Fibroblast of skin of left biceps (primary cell): ENCODE measurements at places on chromosomes 1 and 21.

GRCh38 chr1:156677616-156678596 lies 699 bp upstream of the NES start:
- DNase-seq, result peak; percentile 67

DNA sequence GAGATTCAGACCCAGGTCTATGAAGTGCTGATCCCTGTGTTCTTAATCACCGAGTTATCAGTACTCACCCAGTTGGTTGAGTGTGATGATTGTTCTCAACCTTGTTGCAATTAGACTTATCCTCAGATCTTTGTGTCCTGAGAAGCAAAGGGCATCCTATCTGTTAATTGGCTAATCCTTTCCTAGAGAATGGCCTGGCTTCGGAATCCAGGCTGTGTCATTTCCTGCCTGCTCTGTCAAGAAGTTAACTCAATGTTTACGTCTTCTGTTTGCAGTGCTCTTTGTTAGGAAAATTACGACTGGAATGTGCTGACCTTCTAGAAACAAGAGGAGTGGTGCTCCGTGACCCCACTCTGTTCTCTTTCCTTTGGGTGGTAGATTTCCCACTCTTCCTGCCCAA lies 14.7 kb downstream of the GAS5 start:
- no peak for DNase-seq

- DNase-seq, result no peak
Measured at GRCh38 chr1:93670141-93670540, 11.5 kb downstream of the BCAR3 start.

- DNase-seq, result no peak
Measured at GRCh38 chr1:2009101-2010053, 5.8 kb upstream of the CFAP74 start.

GRCh38 chr1:33661811-33662454 lies 189.5 kb downstream of the ZSCAN20 start:
- DNase-seq, result no peak

GRCh38 chr1:50615036-50615750 lies 191.9 kb upstream of the DMRTA2 start:
- DNase-seq, result no peak

DNA sequence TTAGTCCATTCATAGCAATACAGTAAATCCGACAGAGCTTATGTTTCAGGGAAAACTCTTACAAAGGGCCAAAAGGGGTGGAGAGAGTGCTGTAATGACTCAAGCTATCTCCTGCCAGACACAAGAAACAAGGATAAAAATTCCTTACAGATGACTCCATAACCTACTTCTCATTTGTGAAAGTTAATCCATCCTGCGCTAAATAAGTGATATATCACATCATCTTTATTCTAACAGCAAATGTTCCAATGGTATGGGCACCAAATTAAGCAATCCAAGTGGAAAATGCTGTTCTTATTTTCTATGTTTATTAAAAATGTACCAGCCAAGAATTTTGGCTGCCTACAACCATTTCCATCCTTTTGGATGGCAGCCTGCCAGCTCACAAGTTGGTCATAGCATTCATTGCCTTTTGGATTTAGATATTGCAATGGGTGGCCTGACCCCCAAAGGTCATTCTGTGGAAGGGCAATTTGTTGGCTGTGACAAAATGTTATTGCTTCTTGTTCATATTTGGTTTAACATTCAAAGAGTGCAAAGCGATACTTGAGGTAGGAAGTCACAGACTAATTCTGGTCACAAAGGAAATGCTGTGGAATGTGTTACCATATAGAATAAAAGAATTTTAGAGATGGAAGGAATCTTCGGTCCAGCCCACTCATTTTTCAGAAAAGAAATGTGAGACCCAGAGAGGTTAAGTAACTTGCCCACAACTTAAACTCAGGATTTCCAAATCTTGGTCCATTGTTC lies 2.8 kb upstream of the ENAH start:
- peak; percentile 97 for DNase-seq

DNA sequence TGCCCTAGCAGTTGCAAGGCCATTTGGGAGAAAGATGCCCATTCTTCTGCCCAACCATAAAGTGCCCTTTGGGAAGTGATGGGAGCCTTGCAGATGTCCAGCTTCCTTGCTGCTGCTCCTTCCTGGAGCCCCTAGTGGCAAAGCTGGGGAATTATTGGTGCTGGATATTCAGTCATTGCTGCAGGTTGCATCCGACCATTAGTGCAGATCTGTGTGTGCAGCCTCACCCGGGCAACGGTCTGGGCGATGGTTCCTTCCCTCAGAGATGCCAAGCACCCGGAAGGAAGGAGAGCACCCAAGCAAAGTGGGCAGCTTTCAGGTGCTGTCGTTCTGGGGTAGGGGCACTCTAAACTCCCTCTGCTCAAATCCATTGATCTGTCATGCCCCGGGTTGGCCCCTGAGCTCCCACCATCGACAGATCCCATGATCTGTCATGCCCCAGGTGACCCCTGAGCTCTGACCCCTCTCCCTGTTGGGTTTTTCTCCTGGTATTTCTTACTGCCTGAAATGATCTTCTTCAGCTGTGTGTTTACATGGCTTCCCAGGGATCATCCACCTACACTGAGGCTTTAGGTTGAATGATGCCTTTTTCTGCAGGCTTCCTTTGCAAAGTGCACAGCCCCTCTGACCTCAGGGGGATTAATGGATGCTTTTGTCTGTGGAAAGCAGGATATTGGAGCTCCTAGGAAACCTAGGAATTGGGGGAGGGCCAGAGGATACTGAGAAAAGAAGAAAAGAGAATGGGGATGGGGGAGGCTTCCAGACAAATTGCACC lies 467.5 kb downstream of the PTPRU start:
- DNase-seq, result no peak

DNA sequence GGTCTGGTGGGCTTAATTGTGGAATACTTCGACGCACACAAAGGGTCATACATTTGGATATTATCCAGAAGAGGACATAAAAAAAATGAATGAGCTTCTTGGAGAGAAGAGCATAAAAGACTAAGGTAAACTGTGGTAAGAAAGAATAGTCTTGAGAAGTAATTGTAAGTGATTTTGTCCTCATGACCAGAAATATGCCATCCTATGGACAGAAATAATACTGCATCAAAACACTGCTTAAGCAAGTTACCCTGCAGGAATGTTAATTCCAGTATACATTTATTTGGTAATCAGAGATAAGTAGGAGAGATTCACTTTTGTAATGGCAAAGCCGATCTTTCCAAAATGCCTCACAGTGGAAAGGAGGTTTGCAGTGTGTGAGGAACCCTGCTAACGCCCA lies 111.9 kb downstream of the NRIP1 start:
- DNase-seq, result no peak

GRCh38 chr1:31227891-31228568 lies 11.7 kb downstream of the NKAIN1 start:
- DNase-seq, result no peak

DNA sequence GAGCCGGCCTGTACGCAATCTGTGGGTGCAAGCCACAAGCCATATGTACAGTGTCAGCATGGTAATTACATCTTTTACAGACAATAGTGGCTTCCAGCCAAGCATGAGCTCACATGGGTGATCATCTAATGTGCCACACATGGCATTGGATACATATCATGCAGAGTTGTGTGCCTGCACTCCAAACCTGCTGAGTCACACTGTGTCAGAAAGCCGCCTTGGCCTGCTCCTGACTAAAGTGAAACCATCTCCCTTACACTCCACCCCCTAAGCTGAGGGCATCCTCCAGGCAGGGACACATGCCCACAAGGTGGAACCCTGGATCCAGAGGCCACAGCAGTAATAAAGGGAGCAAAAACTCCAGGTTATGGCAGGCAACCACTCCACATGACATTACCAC lies 72.5 kb downstream of the KCNT2 start:
- no peak for DNase-seq

DNA sequence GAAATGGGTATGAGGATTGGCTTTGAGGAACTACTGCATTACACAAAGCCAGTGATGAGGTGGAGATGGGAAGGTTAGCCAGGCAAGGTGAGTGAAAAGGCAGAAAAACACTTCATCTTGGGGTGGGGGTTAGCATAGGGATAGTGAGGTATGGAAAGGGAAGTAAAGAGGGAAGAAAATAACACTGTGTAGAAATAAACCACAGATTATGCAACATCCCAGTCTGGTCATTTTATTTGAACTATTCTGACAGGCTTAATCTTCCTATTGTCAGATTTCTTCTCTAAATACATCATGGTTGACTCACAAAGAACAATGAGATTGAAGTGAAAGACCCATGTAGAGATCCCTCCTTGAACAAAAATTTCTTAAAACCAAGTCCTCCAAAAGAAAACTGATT lies 640.2 kb downstream of the PTPRC start:
- DNase-seq, result no peak

DNA sequence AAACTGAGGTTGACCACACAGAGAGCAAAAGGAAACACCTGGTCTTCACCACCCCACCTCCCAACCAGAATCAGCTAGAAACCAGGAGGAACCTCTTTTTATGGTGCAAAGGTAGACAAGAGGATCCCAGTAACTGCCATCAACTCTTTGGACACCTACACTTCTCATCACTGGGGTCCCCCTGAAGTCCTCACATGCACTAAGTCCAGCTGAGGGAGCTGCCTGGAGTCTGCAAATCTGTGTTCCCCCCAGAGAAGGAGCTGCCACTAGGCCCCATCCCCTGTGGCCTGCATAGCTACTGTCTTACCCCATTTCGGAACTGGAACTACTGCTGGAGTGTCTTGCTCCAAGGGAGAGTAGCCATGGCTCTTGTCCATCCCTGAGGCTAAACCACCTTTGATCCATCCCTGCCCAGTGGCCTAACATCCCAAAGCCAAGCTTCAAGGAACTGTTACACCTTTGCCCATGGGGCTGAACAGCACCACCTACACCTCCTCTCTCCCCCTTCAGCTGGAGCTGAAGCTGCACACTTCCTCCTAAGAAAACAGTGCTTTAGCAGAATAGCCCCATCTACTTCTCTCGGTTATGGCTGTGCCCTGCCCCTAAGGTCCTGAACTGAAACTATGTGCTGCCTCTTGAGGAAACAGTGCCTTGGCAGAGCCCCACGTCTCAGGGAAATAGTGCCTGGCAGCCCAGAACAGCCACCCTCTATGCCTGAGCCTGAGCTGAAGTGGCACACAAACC lies 85.4 kb upstream of the CD53 start:
- DNase-seq, result no peak

DNA sequence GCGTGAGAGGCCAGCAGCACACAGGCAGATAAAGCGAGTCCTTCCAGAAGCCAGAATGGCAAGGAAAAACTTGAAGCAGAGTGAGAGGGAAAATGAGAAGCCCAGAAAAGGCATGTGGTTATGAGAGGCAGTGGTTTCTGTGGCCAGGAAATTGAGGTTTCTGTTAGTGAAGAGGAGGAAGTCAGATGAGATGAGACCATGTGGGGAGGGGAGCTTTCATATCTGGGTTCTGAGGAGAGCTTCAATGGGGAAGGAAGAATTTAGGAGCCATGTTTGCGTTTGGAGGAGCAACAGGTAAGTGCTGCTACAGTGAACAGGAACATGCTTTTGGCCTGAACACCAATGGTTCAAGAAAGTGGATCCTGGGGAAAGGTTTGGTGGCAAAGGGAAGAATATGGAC lies 6.1 kb upstream of the CD1A start:
- no peak for DNase-seq

GRCh38 chr1:4322881-4323280 lies 331.5 kb upstream of the AJAP1 start:
- DNase-seq, result no peak

DNA sequence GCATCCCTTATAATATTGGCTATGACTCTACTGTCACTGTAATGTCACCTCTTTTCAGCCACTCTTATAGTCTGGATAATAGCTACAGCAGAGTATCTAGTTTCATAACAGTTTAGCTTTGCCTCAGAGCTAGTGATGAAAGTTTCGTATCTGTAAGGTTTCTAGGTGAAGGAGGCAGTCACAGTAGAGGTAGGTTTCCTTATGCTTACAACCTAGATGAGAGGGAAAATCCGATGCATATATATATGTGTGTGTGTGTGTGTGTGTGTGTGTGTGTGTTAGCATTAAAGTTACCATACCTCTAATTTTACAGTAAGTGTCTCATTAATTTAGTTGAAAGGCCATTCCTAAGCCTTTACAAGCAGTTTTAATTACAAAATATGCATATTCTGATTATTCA lies 2.2 kb upstream of the TOR1AIP2 start:
- no peak for DNase-seq

GRCh38 chr1:153567621-153568366 lies 2.1 kb upstream of the S100A2 start:
- no peak for DNase-seq

DNA sequence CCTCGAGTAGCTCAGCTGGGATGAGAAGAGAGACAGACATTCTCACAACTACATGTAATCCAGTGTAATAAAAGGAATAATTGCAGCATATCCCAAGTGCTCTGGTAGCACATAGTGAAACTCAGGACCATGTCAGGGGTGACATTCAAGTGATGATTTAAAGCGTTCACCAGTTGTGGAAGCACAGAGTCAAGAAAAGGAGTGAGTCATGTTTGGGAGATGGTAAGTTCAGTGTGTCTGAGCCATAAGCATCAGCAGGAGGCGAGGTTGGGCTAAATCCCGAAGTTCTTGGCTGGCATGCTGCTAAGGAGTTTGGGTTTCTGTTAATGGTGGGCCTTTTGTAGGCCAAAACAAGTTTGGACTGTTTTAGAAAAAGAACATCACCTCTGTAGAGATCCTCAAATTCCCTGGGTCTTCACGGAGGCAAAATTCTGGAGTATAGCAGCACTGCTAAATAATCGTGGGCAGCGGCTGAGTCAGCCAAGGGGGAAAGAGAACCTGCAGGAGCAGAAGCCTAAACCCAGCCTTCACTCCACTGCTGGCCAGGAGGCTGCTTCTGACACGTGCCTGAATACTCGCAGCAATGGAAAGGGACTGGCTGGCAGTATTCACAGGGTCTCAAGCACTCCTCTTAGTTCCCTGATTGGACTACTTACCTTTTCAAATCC lies 7.2 kb upstream of the NHLH1 start:
- no peak for DNase-seq

DNA sequence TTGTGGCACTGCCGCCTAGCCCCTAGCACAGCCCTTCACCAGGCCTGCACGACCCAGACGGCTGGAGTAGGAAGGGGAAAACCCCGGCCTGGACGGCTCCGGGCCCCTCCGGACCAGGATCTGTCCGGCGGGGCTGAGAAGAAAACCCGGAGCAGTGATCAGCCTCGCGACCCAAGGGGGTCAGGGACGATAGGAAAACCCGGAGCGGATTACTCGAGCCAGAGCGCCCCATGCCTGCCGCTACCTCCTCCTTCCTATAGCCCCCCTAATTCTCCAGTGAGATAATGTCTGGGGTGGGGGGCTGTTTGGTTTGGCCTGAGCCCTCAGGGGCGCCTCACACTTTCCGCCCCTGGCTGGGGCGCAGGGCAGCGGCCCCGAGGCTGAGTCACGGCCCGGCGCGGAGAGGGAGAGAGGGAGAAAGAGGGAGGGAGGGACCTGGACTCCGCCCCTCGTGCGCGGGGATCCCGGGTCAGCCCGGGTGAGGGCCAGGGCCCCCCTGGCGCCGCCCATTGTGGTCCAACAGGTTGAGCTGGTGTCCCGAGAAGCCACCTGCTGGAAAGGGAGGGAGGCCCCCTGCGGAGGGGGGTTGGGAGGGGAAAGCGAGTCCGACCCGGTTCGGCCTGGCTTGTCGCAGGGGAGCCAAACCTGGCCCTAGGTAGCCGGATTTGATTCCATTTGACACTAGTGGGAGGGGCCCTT lies 1.7 kb upstream of the ZBTB7B start:
- DNase-seq, result peak; percentile 47

- DNase-seq, result no peak
Measured at GRCh38 chr1:228236744-228237143, 28.9 kb downstream of the OBSCN start.

- DNase-seq, result peak; percentile 78
Measured at GRCh38 chr1:164748253-164748899, 189.4 kb downstream of the PBX1 start.

GRCh38 chr1:184449916-184450315 lies 63.1 kb downstream of the C1orf21 start:
- DNase-seq, result no peak
